T-helper 1 cell (primary cell): ENCODE measurements at places on chromosomes 5 and 9.
A peak's percentile ranks its signal among the peaks of the same experiment; 100 is the strongest.

GRCh38 chr5:172413601-172414171 lies 40.6 kb downstream of the SH3PXD2B start:
- no peak for DNase-seq

DNA sequence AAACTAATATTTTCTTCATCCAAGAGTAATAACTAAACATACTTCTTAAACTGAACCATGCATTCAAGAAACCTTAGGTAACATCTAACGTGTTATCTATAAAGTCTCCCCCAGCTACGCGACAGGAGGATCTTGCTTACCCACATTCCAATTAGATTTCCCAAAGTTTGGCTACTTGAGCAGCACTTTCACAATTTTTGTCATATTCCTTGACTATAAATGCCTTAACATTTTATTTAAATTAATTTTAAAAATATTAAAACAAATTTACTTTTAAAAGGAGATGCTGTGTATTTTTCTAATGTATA lies 25.3 kb upstream of the IFNE start:
- DNase-seq, result no peak

DNA sequence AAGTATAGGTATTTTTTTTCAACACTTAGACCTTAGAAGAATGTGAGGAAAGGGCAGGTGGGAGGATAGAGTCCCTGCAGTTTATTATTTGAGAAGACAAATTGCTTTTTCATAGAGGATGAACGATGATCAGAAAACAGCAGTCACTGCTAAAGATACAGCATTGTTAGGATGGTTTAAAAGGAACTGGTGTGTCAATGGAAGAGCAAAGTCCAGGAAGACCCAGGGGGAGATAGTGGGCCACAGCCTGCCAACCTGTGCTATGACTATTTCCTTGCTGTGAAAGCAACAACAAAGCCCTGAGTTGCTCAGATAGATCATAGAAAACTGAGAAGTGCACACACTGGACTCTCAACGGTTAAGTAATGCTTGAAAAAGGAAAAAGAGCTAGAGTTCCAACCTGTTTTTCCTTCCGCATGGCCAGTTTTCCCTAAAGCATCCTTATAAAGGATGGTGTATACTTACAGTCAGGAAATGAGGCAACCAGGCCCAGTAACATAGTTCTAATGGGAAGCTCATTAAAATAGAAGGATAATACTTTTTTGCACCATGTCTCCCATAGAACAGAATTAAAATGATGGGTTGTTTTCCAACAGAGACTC lies 153.8 kb downstream of the CEMIP2 start:
- no peak for DNase-seq

GRCh38 chr5:143014017-143014651 lies 244.0 kb downstream of the ARHGAP26 start:
- no peak for DNase-seq

DNA sequence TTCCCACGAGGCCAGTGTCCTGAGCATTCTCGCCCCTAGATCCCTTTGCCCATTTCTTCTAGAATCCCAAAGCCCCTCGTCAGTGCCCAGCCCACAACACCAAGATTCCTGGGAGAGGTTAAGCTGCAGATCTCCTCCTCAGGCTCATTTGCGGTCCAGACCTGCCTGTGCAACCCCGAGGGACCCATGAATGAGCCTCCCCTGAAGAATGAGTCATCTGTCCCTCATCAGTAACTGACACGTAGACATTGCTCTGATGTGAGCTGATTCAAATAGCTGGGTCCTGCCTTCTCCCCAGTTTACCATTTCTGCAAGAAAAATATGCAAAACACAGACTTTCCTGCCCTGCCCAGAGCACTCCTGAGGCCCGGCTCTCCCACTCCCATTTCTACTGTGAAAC lies 92.8 kb downstream of the ADCY2 start:
- DNase-seq, result no peak

DNA sequence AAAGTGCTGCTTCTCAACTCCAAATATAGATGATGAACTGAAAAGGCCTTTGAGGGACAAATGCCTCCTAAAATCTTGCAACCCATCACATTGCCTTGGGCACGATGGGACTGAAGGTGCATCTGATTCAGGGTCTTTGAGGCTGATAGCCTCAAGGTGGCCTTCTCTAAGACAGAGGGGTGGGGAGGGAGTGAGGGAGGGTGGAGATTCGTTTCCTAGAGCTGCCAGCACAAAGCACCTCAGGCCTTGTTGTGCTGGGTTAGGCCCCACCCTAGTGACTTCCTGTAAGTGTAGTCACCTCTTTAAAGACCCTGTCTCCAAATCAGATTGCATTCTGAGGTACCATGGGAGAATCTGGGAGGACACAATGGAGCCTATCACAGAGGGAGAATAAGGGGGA lies 57.1 kb downstream of the BARX1 start:
- DNase-seq, result no peak

DNA sequence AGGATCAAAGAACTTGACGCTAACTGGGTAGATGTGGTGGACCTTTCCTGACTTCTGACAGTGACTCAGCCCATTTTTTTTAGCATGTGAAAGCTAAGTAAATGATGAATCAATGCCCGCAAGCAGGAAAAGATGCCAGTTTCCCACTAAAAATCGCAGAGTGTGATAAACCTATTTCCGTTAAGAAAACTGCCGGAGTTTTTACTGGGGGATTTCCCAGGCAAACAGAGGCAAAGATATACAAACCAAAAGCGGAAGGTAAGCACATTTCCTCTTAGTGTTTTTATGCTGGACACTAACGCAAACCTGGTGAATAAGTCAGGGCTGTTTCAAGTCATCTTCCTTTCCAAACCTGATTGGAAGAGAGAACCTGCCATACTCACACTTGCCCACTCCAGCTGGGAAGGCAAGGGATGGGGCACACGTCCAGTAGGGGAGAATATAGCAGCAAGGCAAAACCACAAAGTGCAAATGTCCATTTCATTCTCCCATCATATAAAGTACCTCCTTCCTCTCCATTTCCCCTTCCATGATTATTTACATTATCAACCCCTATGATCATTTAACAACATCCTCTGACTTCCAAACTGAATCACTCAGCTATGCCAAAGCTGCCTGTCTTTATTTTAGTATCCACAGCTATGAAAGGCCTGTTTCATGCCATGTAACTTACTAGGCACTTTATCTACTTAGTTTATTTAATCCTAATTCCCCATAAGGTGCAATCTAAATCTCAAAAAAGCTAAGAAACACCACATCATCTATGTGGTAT lies 349.7 kb upstream of the RFX3 start:
- no peak for DNase-seq

- no peak for DNase-seq
These were observed 101.8 kb downstream of the PCSK1 start for GRCh38 chr5:96331210-96331609.

DNA sequence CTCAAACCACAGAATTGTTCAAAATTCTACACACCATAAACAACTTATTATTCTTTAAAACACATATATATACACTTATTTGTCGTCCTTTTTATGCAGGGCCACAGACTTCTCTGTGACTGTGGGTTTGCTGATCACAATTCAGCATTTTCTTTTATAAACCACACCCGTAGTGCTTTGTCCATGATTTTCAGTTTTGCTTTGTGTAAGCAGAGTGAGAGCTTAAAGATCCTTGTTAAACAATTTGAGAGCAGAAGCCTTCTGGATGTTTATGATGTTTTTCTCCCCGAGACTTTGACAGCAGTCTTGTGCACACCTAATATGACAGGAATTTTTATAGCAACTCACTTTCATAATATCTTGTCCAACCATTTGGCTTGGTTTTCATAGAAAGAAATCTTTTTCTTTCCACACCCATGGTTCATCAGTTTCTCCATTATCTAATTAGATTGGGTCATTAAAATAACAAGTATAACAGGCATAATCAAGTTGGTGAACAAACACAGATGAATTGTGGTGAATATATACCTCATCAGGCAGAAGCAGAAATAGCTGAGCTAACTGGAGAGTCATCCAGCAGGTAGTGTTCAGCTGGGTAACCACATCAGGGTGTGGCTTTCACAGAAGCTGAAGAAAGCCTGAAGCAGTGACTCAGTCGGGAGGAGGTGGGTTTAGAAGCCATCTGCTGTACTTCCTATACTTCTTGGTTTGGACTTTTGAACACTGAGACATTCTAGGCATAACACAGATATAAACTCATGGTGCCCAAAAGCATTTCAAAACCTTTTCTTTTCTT lies 232.8 kb downstream of the DOCK8 start:
- peak; percentile 33 for DNase-seq

GRCh38 chr5:124668353-124669299 lies 77.8 kb downstream of the ZNF608 start:
- no peak for DNase-seq

- no peak for DNase-seq
These were observed 201.0 kb downstream of the WDR70 start for GRCh38 chr5:37580106-37580505.

DNA sequence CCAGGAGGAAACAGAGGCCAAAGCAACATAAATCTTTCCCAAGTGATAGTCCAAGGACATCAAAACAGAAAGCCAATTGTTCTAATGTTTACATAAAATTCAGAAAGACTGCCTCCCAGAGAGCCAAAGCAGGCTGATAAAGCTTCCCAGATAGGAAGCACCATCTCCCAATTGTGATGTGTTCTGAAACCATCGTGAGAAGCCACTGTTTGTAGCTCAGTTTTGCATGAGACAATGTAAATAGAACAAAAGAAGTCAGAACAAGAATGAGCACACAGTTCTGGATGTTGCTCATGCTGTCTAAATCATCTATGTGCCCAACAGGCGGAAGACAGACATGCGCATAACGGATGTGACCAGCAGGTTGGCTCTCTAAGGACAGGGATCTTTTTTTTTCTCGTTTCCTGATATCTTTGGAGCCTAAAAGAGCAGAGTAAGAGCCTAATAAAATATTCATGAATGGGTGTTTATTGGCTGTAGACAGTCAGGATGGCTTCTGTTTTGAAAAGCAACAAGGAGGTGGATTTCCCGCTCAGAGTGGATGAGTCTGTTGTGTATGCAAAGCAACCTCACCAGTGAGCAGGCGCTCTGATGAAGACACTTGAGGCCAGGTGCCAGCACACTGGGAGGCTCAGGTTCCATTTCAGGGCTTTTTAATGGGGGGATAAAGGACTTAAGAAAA lies 113.6 kb downstream of the GNA14 start:
- DNase-seq, result no peak

- peak; percentile 94 for DNase-seq
These were observed at the start of gene TRIM41 for GRCh38 chr5:181223058-181223728. TRIM41 (plus strand) TSS chr5:181223281; CDS start chr5:181224000, 719 bp downstream.

DNA sequence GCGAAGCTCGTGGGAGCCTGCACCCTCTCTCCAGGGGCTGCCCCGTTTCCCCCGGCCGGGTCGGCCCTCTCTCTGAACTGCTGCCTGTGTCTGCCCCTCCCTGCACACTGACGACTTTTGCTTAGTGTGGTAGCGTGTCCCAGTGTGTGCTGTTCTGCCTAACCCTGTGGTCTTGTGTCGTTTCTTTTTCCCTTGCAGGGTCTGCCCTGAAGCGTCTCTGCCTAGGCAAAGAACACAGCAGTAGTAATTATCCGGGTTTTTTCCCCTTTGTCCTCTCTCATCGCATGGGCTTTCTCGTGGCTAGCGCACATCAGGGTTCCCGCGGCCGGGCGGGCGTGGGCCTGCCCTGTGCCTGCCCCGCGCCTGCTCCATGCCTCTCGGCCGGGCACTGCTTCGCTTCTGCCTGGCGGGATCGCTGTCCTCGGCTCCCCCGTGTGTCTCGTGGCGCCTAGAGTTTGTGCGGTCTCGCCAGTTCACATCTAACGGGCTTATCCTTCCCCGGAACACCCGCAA lies 122.7 kb downstream of the WNK2 start:
- DNase-seq, result no peak

DNA sequence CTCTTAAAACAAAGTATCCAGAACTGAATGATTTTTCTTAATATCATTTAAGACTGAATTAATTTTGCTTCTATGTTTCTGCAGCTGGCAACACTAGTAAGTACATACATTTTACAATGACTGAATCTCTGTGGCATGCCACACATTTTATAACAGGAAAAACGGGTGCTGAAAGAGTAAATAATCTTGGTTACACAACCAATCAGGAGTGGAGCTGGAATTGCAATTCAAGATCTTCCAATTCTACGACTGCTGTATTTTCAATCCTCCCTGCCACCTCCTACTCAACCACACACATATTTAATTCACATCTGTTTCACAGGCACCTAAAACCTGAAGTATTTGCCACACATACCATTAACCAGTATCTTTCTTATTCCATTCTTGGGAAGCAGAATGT lies 52.7 kb upstream of the NR5A1 start:
- no peak for DNase-seq

DNA sequence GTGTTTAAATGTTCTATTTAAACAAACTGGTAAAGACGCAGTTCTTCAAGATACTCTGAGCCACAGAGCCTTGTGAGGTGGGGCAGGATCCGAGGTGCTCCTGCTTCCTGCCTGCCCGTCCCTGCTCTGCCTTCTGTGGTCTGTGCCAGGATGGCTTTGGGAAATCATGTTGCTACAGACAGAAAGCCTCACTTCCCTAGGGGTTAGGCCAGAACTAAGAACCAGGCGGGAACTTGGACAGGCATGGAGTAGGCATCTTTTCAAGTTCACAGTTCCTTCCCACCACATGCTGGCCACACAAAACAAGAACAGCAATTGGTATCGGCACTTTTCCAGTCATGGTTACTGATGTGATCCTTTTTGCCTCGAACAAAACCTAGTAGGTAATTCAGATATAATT lies 67.7 kb upstream of the SPOCK1 start:
- DNase-seq, result no peak

DNA sequence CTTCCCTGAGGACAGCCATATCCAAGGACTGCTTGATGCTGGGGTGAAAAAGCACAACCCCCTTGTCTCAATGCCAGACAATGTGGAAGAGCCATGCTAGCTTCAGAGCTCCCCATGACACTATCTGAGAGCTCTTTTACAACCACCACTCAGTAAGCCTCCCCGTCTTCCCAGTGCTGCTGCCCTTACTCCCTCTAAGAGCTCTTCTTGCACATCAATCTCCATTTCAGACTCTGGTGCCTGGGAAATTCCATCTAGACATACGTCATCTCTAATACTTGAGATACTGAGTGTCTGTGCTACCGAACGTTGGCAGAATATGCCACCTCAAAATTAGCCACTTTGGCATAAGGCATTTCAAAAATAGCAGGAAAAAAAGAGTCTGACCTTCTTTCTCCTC lies 94.5 kb downstream of the EDIL3 start:
- no peak for DNase-seq

- DNase-seq, result no peak
These were observed 420.9 kb upstream of the SGCD start for GRCh38 chr5:155906046-155906445.

DNA sequence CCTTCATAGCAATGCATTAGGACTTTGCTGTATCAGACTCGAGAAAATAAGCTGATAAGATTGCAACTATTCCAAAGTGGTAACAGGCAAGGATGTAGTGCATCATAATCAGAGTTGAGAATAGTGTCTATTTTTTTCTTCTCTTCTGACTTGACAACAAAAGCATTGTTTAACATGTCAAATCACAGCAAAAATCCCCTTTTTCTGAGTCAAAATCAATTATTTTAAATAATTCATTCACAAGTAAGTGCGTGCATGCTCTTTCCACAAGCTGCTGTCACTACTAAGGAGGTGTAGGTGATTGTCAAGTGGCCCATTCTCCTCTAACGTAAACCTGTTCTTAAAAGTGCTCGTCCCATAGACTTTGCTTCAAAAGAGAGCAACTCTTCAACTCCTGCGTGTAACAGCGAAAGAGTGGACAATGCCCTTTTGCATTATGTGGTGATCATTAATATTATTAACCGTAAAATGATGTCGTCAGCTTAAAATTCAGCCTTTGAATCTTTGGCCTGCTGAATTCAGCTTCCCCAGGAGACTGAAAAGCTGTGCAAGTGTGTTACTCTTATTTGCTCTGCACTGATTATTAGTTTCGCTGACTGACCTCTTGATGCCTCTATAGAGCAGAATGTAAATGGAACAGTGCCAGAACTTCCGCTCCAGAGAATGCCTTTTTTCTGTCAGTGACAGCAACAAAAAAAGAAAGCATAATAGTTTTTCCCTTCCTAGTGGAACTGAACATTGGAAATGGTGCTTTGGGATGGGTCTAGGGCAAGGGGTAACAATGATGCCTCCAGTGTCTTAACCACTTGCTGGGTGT lies 680.8 kb upstream of the SEMA6A start:
- no peak for DNase-seq
